CD8-positive, alpha-beta T cell (primary cell): ENCODE measurements at places on chromosomes 12 and 14.

GRCh38 chr12:71183846-71184245 lies 26.0 kb upstream of the TSPAN8 start:
- no peak for DNase-seq

GRCh38 chr12:101803978-101804377 lies 26.8 kb downstream of the GNPTAB start:
- no peak for DNase-seq

DNA sequence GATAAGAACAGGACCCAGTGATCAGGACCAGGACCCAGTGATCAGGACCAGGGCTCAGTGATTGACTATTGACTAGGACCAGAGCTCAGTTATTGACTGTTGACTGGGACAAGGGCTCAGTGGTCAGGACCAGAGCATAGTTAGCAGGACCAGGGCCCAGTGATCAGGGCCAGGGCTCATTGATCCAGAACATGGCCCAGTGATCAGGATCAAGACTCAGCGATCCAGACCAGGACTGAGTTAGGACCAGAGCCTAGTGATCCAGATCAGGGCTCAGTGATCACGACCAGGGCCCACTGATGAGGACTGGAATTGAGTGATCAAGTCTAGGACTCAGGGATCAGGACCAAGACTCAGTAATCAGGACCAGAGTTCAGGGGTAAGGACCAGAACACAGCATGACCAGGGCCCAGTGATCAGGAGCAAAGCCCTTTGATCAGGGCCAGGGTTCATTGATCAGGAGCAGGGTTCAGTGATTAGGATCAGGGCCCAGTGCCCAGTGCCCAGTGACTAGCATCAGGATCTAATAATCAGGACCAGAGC lies 176.0 kb downstream of the TMEM121 start:
- DNase-seq, result no peak

DNA sequence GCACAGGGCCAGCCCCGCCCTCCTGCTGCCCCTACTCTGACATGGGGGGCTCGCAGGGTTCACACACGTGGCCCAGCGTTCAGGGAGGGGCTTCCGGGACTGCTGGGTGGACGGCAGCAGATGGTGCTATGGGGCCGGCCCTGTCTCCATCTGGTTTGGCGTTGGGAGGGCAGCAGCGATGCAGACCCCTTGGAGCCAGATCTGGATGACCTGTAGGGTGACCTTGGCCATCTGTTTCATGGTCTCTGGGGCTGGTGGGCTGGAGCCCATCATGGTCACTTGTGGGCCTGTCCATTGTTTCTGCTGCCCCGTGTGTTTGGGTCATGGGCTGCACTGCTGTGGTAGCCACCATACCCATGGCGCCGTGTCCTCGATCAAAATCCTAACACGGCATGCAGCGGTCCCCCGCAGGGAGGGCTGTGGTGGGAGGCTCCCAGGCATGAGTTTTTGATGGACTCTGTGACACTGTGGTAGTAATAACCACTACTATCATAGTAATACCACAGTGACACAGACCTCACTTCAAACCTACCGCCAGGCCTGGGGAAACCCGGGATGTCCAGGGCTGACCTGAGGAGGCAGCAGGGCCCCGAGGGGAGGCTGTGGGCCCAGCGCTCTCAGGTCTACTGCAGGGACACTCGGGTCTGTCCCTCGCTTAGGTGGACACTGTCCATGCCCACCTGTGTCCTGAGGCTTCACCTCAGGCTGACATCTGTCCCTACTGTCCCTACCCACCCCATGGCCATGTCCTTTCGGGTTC lies 359.4 kb downstream of the TMEM121 start:
- no peak for DNase-seq

- DNase-seq, result no peak
Observed at GRCh38 chr12:100437038-100437841, 36.4 kb upstream of the NR1H4 start.
